ENCODE measurements at places on chromosomes 5 and 9.

DNA sequence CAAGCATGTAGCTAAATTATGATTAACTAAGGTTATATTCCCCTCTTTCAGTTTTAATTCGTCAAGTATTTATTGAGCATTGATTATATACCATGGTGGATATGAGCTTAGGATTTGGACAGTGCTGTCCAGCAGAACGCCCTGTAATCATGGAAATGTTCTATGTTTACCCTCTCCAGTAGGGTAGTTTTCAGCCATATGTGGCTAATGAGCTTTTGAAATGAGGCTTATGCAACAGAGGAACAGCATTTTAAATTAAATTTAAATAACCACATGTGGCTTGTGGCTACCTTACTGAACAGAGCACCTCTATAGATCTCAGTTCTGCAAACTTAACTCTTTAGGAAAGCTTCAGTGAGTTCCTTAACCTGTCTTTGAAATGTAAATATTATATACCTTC is 59.1 kb downstream of the JMY start:
- no peak for DNase-seq

DNA sequence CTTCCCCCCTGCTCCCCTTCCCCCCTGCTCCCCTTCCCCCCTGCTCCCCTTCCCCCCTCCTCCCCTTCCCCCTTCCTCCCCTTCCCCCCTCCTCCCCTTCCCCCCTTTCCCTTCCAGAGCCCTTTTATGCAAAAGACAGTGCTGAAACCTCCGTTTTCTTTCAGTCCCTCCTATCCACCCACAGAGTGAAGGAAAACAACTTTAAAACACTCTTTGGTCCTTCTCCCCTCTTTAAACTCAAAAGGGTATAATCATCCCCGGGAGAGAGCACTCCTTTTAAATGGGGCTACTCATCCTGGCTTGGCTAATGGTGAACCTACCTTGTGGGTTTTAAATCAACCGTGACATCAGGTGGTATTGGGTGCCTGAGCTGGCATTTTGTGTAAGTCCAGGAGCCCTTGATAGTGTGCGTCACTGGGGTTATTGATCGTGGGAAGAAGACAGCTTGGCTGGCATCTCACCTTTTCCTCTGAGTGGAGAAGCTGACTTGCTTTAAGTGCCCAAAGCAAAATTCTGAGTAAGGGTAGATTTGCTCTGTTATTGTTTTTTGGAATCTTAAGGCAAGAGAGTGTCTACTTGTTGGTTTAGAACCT is 2.7 kb downstream of the LARP1 start:
- peak; percentile 44 for DNase-seq

- no peak for DNase-seq
Measured at GRCh38 chr5:151221574-151221973, 2.3 kb downstream of the CCDC69 start.

DNA sequence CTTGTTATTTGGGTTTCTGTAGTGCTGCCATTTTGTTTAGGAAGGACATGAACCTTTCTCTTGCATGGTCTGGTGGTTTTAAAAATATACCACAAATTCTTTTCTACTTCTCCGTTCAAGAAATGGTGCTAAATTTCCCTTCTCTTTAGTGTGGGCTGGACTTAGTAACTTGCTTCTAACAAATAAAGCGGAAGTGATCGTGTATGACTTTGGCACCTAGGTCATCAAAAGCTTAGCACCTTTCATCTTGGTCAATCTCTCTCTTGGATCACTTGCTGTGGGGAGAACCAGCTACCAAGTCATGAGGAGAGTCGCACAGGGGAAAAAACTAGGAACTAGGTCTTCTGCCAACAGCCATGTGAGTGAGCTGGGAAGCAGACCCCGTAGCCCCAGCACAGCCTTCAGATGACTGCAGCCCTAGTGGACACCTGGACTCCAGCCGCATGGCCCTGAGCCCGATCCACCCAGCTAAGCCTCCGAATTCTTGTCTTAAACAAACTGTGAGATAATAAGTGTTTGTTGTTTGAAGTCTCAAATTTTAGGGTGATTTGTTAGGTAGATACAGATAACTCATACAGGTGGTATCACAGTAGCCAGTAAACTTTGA is 87.7 kb upstream of the CKMT2 start:
- no peak for DNase-seq

GRCh38 chr9:116264361-116264760 is 110.8 kb downstream of the PAPPA start:
- no peak for DNase-seq

- DNase-seq = no peak
Measured at GRCh38 chr5:107155707-107156106, 515.0 kb downstream of the EFNA5 start.

- DNase-seq = no peak
Measured at GRCh38 chr5:156120777-156121176, 206.2 kb upstream of the SGCD start.

GRCh38 chr5:66744040-66744439 is 147.8 kb downstream of the MAST4 start:
- DNase-seq = no peak

GRCh38 chr9:3240656-3241268 is 285.0 kb downstream of the RFX3 start:
- DNase-seq = peak; percentile 61

DNA sequence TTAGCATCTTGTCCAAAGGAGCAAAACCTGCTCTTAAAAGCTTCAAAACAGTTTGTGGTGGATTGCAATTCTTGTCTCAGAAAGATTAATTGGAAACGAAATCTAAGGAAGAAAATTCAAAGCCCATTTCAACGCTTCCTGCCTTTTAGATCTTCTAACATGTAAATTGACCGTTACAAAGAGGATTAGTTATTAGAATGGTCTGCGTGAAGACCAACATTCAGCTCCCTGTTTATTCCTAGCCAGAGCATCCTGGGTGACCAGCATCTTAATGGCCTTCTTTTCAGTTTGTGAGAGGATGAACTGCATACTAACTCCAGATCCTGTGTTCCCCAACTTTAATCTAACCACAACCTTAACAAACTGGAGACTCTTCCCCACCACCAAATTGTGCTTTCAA is 109.9 kb upstream of the SLC1A3 start:
- no peak for DNase-seq

GRCh38 chr9:111272581-111272980 is 57.4 kb downstream of the OR2K2 start:
- DNase-seq = no peak

GRCh38 chr5:162990856-162991497 is 446.4 kb upstream of the CCNG1 start:
- DNase-seq = no peak

- DNase-seq = no peak
Measured at GRCh38 chr9:33011831-33012230, 10.4 kb upstream of the APTX start.

- no peak for DNase-seq
Measured at GRCh38 chr9:95425910-95426551, 90.7 kb downstream of the PTCH1 start.

DNA sequence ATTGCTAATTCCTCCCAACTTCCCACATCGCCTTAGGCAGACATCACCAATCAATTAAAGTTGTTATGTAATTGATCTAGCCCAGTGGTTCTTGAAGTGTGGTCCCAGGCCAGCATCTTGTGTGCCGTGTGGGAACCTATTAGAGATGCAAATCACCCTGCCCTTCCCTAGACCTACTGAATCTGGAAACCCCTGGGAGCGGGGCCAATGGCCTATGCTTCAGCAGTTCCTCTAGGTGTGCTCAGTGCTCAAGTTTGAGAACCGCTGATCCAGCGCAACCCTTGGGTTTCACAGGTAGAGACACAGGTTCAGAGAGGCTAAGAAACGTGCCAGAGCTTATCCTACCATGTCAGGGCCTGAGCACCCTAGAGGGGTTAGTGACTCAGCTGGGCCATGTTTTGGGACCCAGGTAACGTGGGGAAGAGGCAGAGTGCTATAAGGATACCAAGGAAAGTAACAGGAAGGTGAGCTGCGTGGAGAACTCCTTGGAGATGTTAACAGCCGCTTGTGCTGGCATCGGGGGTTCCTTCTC is 4.4 kb downstream of the SLC34A1 start:
- DNase-seq = no peak

- DNase-seq = no peak
Measured at GRCh38 chr5:43315263-43315662, 2.1 kb upstream of the HMGCS1 start.

DNA sequence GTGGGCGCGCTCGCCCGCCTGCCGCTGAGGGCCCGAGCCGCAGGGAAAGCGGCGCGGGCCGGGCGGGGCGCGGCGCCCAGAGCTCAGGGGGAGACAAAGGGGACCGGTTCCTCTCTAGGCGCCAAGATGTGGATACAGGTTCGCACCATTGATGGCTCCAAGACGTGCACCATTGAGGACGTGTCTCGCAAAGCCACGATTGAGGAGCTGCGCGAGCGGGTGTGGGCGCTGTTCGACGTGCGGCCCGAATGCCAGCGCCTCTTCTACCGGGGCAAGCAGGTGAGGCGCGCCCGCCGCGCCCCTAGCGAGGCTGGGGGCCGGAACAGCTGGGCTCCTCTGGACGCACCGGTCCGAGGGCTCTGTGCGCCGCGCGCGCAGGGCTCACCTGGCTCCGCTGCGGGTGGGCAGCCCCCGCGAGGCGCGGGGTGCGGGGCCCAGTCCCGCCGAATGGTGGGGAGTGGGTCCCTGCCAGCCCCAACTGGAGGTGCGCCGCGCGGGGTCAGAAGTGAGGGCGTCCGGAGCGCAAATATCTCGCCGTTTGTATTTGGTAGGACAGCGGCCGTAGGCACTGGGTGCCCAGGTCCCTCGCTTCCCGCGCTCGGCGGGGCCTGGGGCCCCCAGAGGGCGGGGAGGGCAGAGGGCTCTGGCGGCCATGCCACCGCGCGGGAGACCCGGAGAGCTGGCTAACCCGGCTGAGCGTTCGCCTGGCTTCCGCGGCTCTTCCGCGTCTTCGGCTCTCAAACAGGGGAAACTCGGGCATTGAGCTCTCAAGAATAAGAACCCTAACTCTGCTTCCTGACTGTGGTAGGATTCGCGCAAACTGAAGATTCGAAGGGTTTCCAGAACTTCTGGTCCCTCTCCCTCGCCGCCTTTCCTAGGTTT is 607 bp downstream of the UHRF2 start:
- DNase-seq = peak; percentile 34

- no peak for DNase-seq
Measured at GRCh38 chr5:43412156-43412555, at the start of gene CCL28. Gene CCL28 (minus strand): TSS chr5:43412391. CDS start chr5:43412316, 75 bp downstream.

DNA sequence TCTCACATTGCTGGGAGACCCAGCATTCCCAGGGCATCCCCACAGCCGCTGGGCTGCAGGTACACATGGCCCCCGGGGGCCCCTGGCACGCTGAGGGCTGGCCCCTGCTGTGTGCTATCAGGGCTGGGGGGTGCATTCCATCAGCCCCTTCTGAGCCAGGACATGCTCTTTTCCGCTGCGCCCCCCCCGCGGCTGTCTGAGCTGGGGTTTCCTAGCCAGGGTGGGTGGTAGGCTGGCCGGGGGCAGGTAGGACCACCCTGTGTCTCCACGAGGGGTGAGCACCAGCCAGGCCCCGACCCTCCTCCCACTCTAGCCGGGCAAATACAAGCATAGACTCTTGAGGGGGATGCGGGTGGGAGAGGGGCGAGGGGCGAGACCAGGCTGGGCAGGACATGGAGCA is 58.1 kb upstream of the FCN2 start:
- no peak for DNase-seq

- DNase-seq = no peak
Measured at GRCh38 chr5:73140801-73141200, 20.4 kb downstream of the TMEM171 start.

DNA sequence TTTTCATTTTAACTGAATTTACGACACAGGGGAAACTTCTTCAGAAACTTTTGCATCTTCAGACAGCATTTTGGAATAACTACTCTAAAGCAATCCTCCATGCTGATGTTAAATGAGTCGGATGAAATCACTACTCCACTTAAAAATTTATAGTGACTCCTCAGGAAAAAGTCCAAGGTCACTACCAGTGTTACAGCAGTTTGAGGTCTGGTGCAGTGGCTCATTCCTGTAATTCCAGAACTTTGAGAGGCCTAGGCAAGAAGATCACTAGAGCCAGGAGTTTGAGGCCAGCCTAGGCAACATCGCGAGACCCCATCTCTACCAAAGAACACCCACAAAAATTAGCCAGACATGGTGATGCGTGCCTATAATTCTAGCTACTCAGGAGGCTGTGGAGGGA is 5.9 kb upstream of the GAS1 start:
- no peak for DNase-seq

GRCh38 chr9:108484468-108484867 is 371.3 kb downstream of the ACTL7B start:
- DNase-seq = no peak

DNA sequence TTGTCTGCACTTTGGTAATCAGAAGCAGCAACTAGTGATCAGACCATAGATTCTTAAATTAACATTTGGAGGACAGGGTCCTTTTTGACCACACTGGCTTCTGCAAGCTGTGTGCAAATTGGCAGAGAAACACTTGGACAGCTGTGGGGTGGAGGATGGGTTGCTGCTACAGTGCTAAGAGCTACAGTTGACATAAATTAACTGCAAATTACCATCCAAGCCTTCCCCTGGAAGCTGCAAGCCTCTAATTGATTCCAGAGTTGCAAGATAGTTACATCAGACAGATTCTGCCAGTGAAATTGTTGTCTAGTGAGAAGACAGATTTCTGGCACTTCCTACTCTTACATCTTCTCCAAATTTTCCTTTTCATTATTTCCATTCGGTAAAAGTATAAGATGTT is 517.7 kb downstream of the DIRAS2 start:
- DNase-seq = no peak

- no peak for DNase-seq
Measured at GRCh38 chr5:119323601-119324000, 32.2 kb upstream of the TNFAIP8 start.
